ENCODE measurements at places on chromosomes 4 and X.

- no peak for DNase-seq
These were observed 9.6 kb upstream of the DLG3 start for GRCh38 chrX:70434914-70435586.

DNA sequence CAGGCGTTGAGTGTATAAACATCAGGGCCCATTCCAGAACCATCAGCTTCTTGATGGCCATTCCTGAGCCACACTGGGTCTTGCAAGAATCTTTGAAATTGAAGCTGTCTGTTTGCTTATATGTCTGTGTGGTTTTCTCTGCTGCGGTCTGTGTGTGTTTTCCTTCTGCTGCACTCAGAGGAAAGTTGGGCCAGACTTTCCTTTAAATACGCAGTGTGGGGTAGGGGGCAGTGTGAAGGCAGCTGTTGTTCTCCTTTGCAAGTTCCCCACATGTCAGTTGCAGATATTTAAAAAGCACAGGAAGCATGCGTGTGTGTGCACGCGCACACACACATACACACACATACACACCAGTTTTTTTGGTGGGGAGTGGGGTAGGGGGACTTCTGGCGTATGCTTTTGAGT, 32.1 kb downstream of the CCKAR start:
- no peak for DNase-seq

DNA sequence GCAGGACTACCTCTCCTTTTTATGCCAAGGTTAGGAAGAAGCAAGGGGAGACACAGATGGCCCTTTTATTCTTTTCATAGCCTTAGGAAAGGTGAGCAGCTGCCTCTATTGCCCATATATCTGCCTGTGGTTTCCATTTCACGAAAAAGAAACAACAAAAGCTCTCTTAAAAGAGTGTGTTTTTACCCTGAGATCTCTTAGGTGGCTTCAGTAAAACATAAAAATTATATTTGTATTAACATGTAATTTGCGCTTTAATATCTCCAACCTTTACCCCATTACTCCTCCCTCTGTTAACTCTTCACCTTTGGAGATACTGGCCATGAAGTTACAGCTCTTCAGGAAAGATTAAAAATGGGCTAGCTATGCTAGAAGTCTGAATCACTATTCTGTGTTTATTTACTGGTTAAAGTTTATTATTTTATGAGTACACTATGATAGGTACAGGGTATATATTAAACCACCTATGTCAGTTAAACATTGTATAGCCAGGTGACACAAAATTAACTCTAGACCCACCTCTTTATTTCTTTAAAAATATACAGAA, 15.0 kb upstream of the SULT1B1 start:
- DNase-seq: peak; percentile 30

DNA sequence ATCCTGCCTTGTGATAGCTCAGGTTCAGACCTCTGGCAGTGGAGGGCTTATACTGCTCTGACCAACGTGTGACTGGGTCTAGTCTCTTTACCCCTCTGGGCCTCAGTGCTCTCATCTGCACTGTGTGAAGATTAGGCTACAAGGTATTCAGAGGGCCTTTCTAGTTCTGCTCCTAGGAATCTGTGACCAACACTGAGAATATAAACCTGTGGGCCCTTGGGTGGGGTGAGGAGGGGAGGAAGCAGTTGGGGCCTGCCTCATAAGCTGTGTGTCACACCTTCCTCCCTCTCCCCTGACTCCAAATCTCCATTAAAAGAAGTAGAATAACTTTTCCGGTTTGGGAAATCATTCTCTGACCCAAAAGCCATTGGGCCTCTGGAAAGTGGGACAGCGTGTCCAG, 66.3 kb upstream of the MSN start:
- DNase-seq: no peak

DNA sequence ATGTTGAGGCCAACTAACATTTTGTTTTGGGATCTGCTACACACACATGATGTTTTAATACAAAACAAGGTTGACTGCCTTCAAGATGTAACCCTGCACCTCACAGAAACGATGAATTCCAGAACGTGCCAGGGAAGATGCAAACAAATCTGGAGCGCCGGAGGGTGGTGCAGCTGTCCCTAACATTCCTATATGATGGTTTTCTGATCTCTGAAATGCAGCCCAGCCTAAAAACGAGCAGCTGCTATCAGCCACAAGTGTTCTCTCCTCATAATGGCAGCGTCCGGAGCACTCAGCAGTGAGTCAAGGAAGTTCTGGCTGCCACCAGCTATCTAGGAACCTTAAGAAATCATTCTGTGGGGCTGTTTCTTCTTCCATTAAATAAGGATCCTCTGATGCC, 333.4 kb downstream of the NR3C2 start:
- DNase-seq: no peak

DNA sequence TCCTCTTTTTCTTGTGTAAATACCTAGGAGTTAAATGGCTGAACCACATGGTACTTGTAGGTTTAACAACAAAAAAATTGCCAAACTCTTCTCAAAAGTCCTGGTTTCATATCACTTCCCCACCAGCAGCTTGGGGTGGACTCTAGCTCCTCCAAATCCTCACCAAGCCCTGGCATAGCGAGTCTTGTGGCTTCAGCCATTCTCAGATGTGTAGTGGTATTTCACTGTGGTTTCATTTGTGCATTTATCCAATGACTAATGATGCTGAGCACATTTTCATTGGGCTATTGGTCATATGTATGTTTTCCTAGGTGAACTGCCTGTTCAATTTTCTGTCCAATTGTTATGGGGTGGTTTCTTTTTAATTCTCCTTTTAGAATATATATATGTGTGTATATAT, 249.3 kb downstream of the NLGN4X start:
- DNase-seq: no peak

- no peak for DNase-seq
These were observed 1.5 kb upstream of the DDX3X start for GRCh38 chrX:41332408-41333002.

DNA sequence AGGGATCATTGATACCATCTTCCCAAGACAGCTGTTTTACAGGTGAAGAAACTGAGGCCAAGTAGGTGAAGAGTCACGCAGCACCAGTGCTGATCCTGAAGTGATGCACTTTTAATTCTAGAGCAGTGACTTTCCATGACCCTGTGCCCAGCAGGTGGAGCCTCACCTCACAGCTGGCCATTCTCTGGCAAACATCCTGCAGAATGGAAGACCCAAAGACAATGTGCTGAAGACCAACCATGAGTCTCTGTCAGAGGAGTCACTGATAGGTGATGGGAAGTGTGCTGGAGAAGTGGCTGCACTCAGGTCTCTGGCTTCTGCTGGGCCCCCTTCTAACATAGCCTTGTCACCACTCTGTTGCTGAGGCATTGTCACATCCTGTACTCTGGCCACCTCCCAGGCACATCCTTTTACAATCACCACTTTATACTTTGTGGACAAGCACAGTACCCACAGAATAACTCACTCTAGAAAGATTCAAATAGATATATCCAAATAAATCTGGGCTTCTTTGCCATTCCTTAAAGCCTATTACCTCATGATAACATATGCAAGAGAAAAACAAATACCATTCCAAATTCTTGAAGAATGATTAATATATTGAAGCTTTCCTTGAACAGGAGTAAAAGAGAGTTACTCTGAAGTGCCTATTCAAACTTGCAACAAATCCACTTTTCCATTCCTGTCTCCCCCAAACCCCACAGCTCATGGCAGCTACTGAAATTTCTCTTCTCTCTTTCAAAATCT, 64.1 kb upstream of the SCOC start:
- DNase-seq: no peak

- no peak for DNase-seq
These were observed 107.9 kb downstream of the GPR143 start for GRCh38 chrX:9657590-9658256.

- DNase-seq: no peak
These were observed 225.5 kb upstream of the JADE1 start for GRCh38 chr4:128583753-128584712.

DNA sequence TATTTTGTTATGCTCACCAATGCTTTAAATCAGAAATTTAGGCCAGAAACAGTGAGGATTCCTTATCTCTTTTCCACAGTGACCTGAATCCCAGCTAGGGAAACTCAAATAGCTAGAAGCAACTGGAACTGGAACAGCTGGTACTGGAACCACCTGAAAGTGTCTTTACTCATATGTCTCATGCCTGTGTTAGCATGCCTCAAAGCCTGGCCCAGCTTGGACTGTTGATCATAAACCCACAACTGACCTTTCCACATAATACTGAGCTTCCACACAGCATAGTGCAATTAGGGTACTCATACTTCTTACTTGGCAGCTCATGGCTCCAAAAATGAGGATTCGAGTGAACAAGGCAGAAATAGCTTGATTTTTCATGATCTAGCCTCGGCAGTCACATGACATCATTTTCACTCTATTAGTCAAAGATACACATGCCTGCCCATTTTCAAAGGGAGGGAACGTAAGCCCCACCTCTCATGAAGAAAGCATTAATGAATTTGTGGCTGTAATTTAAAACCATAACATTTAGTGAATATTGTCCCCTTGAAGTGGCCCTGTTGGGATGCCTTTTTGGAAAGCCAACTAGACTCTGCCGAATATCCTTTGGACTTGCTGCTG, 80.8 kb upstream of the ACSL1 start:
- DNase-seq: no peak

- no peak for DNase-seq
These were observed 332 bp upstream of the RENBP start for GRCh38 chrX:153944800-153945150.

- no peak for DNase-seq
These were observed 29.5 kb upstream of the FGFR3 start for GRCh38 chr4:1763550-1764080.

DNA sequence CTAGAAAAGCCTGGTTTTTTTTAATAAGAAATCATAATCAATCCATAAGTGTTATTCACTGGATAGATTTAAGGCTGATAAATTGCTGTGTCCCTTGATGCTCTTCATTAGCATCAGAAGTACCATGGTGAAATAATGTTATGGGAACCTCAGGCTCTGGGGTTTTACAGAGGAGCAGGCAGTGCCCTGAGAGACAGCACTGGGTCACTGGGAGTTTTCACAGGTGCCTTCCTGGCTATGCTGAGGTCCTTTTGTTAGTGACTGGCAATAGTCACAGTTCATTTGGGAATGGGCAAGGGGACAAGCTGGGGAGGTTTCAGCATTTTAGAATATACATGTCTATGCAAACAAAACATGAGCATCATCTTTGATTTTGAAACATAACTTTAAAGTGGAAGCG, 38.6 kb downstream of the ANK2 start:
- DNase-seq: no peak

DNA sequence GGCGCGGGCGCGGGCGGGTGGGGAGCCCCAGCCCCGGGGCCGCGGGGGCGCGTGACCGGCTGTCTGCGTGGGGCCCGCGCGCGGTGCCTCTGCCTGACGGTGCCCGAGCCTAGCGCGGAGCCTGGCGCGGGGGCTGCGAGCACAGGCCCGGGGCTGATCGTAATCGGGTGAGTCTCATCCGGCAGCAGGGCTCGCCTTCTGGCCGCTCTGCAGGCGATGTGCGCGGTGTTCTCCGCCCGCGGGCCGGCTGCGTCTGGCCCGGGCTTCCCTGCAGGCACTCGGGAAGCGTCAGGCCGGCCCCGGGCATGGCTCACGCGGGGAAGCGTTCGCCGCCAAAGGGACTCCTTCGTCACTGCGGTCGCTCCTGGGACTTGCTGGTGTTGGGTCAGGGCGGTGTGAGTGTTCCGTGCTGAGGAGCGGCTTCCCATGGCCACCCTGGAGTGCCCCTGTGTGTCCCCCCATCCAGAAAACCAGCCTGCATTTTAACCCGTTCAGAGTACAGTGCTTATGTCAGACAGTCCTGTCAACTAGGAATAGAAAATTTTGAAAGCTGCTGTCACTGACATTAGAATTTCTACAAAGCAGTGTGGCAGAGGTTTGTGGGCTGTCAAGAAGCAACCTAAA, 40.6 kb downstream of the FAM149A start:
- peak; percentile 77 for DNase-seq

- DNase-seq: no peak
These were observed 36.9 kb upstream of the FAT1 start for GRCh38 chr4:186760576-186760975.

DNA sequence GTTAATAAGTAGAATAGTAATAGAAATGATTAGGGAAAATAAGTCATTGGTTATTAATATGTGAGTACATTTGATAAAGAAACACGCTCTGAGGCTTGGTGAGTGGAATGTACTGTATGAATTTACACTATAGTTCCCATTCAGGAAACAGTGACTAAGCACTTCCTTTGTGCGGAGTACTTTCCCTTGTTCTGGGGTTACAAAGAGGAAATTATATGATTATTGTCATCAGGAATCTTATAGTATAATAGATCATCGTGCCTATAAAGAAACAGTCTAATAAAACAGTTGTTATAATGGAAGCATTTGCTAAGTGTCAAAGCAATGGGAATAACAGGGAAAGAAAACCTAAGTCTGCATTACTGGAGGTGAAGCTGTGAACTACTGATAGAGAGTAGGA, 138.0 kb downstream of the RPA4 start:
- DNase-seq: no peak

GRCh38 chr4:62544428-62544827, 1344.3 kb downstream of the ADGRL3 start:
- no peak for DNase-seq

GRCh38 chr4:6916587-6917460, 7.2 kb downstream of the TBC1D14 start:
- DNase-seq: peak; percentile 85

GRCh38 chrX:29477878-29478277, 737.5 kb upstream of the MAGEB2 start:
- no peak for DNase-seq

- DNase-seq: no peak
These were observed 317.1 kb upstream of the GALNT7 start for GRCh38 chr4:172851534-172851933.

DNA sequence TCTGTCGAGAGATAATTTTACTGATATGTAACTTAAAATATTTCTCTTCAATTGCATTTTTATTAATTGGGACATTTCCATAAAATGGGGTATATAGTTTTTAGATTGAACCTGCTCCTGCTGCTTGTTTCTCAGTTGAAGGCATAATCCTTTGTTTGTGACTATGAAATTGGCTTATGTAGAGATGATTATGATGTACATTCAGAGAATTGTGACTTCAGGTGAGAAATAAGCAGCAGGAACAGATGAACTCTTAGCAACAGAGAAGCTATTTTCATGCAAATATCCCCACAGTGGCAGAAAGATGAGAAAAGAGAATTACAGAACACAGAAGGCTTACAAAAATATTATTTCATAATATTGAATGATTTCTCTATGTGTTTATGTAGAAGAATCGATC, 1499.5 kb upstream of the ADGRL3 start:
- DNase-seq: no peak

DNA sequence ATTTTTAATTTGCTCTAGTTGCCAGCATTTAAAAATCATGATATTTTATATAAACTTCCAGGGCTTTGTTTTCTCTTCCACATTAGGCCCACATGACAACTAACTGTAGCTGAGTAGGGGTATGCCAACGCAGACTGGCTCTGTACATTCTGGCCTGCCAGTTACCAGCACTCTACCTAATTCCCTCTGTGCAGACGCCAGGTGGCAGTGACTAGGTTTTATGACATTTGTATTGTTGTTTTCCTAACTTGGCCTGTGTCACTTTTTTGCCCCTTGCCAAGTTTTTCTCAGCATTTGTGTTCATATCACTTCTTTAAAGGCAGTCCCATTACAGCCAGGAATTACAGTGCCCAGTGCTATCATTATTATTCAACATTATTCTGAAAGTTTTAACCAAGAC, 347.5 kb downstream of the NKX6-1 start:
- no peak for DNase-seq
